Large intestine (tissue), 12 donors: ENCODE measurements at places on chromosomes 7 and 10.
A peak's percentile ranks its signal among the peaks of the same experiment; 100 is the strongest.

GRCh38 chr10:50550291-50550839, 73.4 kb downstream of the SGMS1 start:
- peak; percentile 34 for DNase-seq

DNA sequence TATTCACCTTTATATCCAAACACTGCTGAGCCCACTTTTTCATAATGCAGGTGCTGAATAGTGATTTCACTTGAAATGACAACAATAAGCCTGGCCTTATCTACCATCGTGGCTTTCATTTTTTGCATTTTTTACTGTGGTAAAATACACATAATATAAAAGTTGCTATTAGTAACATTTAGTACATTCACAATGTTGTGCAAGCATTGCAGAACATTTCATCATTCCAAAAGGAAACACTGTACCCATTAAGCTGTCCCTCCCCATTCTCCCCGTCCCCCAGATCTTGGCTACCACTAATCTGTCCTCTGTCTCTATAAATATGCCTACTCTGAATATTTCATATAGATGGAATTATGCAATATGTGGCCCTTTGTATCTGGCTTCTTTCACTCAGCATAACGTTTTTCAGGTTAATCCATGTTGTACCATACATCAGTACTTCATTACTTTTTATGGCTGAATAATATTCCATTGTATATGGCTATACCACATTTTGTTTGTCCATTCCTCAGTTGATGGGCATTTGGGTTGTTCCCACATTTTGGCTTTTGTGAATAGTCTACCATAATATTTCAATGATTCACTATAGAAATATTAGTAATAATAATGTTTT, 68.5 kb upstream of the ARID5B start:
- DNase-seq, result no peak

DNA sequence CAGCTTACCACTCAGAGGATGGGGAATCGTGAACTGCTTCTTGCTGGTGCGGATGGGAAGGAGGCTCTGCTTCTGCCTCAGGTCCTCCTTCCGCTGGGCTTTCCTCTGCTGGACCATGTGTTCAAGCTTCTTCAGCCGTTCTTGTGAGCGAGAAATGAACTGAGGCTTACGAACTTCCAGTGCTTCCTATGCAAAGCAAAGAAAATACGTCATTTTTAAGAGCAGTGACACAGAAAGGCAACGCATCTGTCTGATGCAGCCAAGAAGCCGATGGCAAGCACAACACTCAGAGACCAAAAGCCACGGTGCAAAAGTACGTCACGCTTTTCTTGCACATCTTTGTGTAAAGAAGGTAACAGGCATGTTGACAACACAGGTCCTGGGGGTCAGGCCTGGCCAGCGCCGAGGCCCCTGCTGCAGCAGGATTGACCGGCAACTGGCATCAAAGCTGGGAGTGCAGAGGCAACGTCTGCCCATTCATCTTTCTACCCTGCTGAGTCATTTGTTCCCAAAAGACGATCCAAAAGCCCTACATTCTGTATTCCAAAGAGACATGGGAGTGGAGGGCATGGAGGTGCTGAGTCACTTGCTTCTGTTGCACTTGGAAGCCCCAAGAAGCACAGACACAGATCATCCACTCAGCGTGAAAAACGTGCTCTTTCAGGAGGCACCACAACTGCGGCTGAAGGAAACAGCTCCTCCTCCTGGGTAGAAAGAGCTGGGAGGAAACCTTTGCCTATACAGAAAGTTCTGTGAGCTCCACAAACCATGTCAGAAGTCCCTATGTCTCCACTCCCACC, 71.0 kb upstream of the ADAM12 start:
- DNase-seq, result no peak

DNA sequence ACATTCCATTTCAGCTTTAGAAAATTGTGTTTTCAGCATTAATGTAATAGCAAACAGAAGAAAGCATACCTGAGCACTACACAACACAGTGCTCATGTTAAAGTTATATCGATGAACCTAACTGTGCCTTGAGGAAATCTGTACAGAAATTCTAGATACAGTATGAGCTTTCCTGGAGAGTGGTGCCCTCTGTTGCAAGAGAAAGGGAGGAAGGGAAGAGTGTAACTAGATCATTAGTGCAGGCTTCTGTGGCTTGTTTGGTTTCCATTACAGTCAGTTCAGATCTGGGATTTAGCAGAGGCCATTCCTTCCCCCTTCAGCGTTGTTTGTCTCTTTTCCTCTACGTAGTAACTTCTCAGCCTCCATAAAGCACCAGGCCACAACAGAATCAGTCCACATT, 139.7 kb downstream of the HTR7 start:
- DNase-seq, result no peak

DNA sequence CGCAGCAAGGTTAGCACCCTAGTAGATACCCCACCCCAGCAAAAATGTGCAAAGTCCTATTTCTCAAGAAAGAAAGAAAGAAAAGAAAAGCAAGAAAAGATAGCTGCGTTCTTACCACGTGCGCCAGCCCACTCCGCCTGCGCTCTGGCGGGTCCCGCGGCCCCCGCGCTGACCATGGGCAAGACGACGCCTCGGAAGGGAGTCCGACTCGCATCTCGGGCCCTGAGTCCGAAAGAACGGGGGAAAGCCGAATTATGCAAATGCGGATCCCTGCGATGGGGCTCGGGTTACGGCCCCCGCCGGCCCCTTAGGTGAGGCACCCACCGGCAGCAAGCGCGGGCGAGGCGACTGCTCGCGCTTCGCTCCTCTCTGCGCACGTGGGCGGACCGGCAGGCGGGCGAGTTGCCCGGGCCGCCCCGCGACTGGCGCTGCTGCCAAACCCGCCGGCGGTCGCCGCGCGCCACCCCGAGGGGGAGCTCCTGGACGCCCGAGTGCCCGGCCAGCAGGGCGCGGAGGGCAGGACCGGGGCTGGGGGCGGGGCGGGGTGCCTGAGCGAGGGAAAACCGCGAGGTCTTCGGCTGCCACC, 2.4 kb upstream of the EGR2 start:
- peak; percentile 41 for DNase-seq

GRCh38 chr10:115171392-115171960, 78.3 kb downstream of the ATRNL1 start:
- DNase-seq, result no peak

DNA sequence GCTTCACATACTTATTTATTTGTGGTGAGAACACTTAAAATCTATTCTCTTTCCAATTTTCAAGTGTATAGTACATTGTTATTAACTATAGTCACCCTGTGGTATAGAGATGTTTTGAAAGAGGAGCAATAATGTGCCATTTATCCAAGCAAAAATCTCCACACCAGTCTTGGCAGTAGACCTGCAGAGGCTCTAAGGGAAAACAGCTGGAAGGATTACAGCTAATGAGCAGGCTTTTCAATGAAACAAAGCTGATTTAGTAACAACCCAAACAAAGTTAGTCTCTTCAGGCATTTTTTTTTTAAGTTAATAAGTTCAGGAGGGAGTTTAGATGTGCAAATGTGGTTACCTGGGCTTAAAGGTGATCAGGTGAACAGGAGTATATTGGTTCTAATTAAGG, 101.9 kb downstream of the EVX1 start:
- DNase-seq, result no peak

GRCh38 chr7:101943889-101944600, 126.6 kb downstream of the CUX1 start:
- no peak for DNase-seq

- DNase-seq, result peak; percentile 55
These were observed 66.4 kb downstream of the ST8SIA6 start for GRCh38 chr10:17387861-17388503.

DNA sequence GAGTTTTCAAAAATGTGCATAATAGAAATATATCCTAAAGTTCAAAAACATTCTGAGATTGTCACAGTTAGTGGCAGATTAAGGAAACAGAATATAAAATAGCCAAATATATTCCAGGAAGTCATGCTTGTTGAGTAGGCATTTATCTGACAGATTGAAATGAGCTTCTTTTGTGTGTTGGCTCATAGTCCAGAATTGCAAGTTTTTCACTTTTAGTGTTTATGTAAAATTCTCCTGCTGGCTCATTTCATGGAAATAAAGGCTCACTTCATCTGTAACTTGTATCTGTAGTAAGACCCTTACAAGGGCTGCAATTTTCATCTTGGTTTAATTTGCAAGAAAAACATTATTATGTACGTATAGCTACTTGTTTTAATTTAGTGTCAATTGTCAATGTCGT, 93.5 kb downstream of the MCU start:
- DNase-seq, result no peak

DNA sequence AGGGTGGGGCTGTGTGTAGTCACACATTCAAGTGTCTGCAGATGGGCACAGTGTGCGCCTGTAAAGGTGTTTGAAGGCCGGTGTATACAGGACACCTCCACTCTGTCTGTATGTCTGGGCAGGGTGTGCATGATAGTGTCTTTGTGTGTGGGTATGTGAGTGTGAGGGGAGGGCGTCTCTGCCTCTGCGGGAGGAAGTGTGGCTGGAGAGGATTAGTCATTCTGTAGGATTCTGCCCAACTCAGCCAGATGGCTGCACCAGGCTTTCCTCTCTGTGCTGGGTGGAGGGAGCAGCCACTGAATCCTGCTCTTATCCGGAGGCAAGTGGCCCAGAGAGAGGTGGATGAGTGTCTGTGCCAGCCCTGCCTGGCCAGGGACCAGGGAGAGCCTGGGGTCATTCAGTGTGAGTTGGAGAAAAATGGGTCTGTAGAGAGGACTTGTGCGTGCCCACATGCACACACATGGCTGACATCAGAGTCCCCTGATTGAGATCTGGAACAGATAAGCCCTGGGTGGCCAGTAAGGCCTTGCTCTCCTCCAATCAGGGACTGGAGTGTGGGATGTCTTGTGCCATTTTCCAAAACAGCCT, 1.7 kb downstream of the SFXN3 start:
- no peak for DNase-seq

DNA sequence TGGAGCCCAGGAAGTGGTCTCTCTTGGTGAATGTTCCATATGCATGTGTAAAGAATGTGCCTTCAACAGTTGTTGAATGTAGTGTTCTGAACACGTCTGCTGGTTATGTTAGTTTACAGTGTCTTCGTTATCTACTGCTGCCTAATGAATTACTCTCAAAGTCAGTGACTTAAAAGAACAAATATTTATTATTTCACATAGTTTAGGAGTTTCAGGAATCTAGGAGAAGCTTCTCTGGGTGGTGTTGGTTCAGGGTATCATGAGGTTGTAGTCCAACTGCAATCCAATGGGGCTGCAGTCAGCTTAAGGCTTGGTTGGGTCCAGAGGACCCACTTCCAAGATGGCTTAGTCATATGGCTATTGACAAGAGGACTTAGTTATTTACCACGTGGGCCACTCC, 36.6 kb upstream of the IGFBP3 start:
- DNase-seq, result no peak

DNA sequence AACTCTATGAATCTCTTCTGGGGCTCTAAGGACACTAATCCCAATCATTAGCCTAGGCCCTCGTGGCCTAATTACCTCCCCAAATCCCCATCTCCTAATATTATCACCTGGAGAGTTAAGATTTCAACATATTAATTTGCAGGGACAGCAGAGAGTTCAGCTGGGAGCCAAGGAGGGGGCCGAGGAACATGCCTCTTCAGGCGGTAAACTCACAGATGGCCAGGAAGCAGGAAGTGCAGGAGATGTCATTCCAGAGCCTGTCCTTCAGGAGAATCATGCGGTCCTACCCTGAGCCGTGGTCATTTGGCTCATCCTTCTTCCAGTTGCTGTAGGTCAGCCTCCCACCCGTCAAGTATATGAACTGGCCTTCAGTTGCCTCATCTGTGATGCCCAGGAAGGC, 21.9 kb upstream of the SFTPA2 start:
- no peak for DNase-seq

DNA sequence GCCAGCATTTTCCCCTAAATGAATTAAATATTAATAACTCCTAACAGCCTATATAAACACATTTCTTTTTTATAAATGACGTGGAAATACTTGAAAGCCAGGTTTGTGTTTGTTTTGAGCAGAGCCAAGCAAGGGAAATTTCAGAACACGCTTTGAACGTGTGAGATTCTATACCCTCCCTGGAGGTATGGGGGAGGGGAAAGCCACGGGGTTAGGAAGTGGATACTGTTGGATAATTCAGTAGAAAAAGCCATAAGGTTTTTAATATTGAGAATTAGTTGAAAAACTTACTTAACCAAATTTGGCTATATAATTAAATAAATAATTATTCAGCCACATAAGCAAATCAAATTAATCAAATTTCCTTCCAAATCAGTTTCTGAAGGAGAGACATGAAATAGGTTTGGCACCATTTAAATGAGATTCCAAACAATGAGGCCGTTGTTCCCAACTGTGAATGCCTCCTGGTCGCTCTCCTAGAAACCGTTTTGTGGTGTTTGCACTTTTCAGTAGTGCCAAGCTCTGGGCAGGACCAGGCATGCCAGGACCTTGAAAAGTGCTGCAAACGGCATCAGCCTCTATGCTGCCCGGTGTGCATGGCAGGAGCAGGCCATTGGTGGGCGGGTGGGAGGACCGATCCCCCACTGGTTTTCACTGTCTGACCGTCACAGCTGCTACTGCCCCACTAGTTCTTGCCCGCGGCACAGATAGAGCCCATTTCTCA, 88.1 kb downstream of the SEPTIN14 start:
- no peak for DNase-seq

- DNase-seq, result peak; percentile 54
These were observed 59.6 kb downstream of the ADRB1 start for GRCh38 chr10:114103284-114103683.

DNA sequence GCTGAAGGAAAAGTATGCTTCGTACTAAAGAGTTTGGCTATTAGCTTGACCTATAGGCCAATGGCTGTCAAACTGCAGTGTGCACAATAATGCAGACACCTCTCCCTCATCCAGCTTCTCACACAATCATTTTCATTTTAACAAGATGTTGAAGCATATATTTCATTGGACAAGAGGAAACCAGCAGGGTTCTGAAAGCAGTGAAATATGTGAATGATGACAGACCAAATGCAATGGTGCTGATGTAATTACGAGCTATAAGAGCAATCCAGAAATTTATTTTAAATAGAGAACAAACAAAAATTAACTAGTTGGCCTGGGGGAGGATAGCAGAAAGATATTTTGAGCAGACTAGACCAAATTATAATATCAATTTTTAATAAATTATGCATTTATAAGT, 331.5 kb upstream of the AKR1E2 start:
- no peak for DNase-seq

DNA sequence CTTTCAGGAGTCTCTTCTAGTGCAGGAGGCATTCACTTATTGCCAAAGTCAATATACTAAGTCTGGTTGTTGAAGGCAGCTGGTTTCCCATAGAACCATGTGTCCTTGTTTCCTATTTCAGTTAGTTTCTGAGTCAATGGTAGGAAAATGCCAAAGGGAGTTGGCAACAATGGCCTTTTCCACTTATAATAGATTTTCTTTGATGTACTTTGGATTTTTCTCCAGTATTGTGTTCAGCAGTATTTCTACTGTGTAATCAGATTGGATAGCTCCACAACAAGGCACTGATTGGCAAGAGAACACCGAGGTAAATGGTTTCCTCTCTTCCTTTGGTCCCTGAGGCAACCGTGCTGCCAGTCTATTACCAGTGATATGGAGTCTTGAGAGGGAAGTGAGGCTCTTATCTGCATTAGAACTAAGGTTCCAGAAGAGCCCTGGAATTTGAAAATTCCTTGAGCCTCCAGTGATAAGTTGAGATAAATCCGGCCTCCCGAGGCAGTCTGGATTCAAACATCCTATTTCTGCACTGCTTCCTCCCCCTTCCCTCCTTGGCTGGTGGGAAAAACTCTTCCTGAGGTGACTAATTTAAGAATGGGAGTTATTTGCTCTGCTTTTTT, 7.9 kb upstream of the SEPTIN7 start:
- no peak for DNase-seq

- no peak for DNase-seq
These were observed 921.1 kb upstream of the GHITM start for GRCh38 chr10:83218205-83218604.
